ENCODE measurements at places on chromosomes 6 and 20.

GRCh38 chr20:4439461-4439860 lies 282.2 kb upstream of the PRND start:
- DNase-seq: no peak

- DNase-seq: no peak
These were observed 42.0 kb upstream of the TMEM244 start for GRCh38 chr6:129903082-129903481.

- peak; percentile 90 for DNase-seq
These were observed at the start of gene RALY for GRCh38 chr20:33993576-33994221. Gene RALY (plus strand): TSS chr20:33993911. CDS start chr20:34072075, 78,164 bp downstream.

DNA sequence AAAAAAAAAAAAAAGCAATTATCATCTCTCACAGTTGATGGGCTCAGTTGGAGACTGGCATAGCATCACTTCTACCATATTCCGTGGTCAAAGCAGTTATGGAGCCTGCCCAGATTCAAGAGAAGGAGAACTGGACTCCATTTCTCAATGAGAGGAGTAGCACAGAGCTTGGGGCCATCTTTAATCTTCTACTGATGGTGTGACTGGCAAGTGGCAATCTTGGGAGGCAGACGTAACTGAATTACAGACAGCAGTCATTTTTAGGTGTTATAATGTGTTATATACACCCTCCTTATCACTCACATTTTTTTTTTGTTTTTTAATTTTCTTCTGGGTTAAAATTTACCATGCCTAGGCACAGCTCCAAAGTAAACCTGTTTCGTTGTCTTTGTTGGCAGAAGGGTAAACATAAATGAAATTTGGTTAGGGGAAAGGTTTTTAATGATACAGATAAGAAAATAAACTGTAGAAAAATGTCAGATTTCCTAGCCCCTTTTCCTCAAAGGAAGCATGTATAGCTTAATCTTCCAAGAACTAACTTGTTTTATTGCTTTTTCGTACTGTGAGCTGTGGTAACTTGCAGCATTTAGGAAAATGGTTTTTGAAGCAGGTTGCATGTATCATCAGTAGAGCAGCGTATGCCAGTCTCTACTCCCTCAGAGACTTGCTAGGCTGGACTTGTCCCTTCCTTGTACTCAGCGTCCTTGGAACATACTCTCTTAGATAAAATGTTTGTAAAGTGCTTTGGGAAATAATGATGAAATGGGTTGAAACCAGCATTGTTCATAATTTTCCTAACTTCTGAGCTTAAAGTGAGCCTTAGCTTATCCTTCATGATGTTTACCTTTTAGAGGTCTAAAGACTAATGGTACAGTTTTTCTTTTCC lies 25.7 kb downstream of the ZFAND3 start:
- no peak for DNase-seq

DNA sequence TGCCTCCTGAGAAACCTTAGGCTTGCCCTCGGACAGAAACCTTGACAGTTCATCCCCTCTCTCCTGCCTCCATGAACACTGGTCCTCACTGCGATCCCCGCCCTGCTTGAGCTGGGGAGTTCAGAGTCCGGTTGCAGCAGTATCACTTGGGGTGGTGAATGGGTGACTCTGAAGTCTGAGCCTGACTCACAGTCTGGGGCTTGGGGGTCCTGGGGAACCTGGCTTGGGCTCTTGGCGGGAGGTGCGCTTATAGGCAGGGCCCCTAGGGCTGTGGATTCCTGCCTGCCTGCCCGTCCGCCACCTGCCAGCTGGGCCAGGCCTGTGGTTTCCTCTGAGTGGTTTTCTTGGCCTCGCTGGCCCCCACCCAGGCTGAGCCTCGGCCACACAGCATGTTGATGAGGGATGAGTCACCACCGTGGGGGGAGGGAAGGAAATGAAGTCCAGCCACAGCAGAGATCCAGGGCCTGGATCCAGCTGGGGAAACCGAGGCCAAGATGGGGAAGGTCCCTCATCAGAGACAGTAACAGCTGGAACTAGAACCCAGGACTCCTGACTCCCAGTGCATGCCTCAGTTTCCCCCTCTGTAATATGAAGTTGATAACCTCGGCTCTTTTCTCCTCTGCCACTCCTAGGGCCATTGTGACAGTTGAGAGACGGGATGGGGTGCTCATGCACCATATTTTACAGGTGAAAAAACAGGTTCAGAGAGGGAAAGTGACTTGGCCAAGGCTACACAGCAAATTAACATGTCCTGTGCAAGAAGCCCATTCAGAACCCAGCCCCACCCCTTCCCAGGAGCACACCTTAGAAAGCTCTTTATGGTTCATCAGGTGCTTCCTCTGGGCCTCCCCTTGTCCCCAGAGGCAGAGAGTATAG lies 9.2 kb downstream of the FOXS1 start:
- DNase-seq: peak; percentile 10

DNA sequence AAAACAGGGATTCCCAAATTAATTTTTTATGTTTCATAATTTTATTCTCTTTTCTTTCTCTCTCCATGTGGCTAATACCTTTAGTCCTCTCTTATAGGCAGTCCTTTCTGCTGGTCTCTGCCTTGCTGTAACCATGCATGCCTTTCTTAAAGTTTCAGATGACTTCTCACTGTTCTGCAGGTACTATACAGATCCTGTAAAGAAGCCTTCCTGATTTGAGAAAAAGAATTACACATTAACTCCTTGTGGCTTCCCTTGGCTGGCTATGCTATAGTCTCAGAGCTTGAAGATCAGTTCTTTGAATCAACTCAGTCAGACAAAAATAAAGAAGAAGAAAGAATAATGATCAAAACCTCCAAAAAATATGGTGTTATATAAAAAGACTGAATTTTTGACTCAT lies 7.3 kb upstream of the GPR63 start:
- no peak for DNase-seq

- DNase-seq: no peak
These were observed 94.4 kb upstream of the CD93 start for GRCh38 chr20:23180451-23180921.

GRCh38 chr6:100188754-100189153 lies 194.7 kb upstream of the MCHR2 start:
- DNase-seq: no peak

DNA sequence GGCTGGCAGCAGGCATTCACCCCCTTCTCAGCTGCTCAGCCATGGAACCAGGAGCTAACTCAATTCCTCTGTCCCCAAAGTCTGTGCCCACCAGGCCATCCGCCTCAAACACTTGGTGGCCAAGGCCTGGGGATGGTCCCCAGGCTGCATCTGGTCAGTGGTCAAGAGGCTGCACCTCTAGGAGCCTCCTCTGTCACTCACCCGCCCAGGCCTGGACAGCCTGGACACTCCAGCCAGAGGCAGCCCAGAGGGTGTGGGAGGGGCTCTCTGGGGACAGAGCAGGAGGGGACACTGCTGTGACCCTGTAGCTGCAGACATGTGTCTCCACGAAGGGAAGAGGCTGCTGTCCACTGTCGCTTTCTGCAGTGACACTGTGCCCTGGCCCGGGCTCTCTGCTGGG lies 416.6 kb upstream of the SULF2 start:
- DNase-seq: no peak

DNA sequence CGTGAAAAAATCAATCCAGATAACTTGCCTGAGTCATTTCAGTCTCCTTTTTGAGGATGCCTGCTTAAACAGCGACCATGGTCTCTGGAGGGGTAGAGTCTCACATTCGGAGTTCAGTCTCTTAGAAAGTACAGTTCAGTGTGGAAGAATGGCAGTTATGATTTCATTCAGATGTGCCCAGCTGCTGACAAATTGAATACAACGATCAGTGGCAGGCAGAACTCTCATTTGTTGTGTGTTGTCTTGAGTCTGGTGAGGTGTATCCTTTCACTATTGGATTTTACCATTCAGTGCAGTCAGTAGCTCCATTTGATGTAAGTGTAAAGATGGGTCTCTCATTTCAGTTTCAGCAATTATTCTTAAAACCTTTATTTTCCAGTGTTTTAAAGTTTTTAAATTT lies 639 bp upstream of the TULP4 start:
- no peak for DNase-seq

DNA sequence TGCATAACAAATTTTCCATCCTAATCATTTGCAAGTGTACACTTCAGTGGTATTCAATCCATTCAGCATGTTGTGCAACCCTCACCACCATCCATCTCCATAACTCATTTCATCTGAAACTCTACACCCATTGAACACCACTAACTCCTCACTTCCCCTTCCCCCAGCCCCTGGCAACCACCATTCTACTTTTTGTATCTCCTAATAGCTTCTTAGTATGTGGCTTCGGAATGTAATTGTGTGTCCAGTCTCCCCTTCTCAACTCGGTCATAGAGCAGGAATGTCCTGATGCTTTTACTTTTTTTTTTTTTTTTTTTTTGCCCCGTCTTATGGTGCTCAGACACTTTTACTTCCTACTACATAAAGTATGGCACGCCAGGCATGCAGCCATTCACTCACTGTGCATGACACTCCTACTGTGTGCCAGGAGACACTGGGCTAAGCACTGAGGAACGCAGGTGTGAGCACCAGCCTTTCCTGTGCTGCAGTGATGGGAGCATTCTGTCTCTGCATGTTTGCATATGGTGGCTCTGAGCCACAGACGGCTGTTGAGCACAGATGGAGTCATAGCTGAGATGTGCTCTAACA lies 15.3 kb downstream of the HCK start:
- no peak for DNase-seq

DNA sequence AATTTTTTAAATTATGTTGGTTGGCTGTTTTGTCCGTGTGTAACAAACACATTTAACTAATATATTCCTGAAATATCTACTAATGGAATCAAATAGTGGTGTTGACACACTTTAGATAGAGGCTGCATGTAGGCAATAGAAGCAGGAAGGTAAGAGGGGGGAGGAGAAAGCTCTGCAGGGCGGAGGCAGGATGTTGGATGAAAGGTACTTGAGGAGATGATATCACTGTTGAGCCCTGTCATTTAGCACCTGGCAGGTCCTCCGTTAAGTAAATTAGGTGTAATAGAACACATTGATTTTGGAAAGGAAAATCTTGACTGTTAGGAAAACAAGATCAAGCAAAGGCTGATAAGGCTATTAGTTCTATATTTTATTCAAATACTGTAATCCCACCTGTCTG lies 618.7 kb downstream of the PKHD1 start:
- DNase-seq: no peak

- DNase-seq: no peak
These were observed 1.1 kb downstream of the HSF2 start for GRCh38 chr6:122400462-122401089.

- DNase-seq: no peak
These were observed 1.9 kb downstream of the NOL7 start for GRCh38 chr6:13617066-13617465.

- no peak for DNase-seq
These were observed 848.5 kb upstream of the MAN1A1 start for GRCh38 chr6:120198033-120198432.

GRCh38 chr6:99746261-99746895 lies 139.7 kb downstream of the PRDM13 start:
- peak; percentile 9 for DNase-seq

GRCh38 chr6:558089-558488 lies 98.8 kb downstream of the HUS1B start:
- DNase-seq: no peak

DNA sequence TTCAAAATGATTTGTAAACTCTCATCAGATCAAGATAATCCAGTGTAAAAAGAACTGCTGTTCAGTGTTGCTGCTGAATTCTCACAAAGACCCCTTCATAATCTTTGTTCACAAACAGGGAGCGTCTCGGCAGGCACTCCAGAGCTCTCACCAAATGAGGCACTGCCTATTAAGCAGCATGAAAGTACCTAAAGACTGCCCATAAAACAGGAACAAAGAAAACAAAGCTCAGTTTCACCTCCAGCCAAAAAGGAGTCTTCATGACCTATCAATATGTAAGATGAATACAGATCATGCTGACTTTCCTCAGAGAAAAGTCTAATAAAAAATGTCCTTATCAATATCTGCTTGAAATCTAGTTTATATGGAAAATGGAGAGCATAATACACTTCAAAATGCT lies 41.8 kb downstream of the GPR63 start:
- no peak for DNase-seq

DNA sequence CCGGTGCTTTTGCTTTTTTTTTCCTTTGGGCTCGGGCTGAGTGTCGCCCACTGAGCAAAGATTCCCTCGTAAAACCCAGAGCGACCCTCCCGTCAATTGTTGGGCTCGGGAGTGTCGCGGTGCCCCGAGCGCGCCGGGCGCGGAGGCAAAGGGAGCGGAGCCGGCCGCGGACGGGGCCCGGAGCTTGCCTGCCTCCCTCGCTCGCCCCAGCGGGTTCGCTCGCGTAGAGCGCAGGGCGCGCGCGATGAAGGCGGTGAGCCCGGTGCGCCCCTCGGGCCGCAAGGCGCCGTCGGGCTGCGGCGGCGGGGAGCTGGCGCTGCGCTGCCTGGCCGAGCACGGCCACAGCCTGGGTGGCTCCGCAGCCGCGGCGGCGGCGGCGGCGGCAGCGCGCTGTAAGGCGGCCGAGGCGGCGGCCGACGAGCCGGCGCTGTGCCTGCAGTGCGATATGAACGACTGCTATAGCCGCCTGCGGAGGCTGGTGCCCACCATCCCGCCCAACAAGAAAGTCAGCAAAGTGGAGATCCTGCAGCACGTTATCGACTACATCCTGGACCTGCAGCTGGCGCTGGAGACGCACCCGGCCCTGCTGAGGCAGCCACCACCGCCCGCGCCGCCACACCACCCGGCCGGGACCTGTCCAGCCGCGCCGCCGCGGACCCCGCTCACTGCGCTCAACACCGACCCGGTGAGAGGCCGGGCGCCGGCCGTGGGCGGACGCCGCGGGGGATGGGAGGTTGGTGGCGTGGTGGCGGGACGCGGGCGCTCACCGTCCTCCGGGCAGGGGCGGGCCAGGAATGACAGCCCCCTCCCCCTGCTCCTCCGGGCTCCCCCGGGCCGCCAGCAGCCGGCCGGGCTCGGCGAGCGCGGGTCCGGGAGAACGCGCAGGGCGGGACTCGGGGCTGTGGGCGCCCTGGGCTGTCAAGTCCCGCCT lies 606 bp downstream of the ID4 start:
- DNase-seq: no peak

- DNase-seq: no peak
These were observed 54.3 kb downstream of the SLC23A2 start for GRCh38 chr20:4946986-4947385.

GRCh38 chr20:22572491-22572890 lies 11.9 kb downstream of the FOXA2 start:
- DNase-seq: no peak

GRCh38 chr6:3315841-3316240 lies 57.1 kb downstream of the PSMG4 start:
- no peak for DNase-seq

- no peak for DNase-seq
These were observed 108.9 kb upstream of the AHI1 start for GRCh38 chr6:135606392-135606791.

- no peak for DNase-seq
These were observed 1.4 kb upstream of the TIAM2 start for GRCh38 chr6:154993710-154994109.

DNA sequence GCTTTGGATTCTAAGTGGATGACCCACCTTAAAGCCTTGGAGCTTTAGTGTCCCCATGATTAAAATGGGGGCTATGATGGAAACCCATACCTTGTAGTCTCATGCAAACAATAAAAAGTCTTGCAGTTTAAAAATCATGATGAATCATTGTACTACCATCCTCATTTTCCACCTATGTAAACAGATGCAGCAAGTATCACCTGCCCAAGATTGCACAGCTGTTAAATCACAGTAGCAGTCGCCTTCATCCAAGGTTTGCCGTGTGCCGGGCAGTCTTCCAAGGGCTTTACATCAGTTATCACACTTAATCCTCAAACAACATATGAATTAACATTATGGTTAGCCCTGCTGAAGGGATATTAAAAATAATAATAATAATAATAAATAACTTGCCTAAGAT lies 210.3 kb downstream of the FOXA2 start:
- DNase-seq: no peak

GRCh38 chr6:45801471-45802289 lies 214.0 kb downstream of the CLIC5 start:
- DNase-seq: no peak

GRCh38 chr6:47288267-47289090 lies 21.2 kb downstream of the TNFRSF21 start:
- DNase-seq: no peak

Measured in stimulated activated CD8-positive, alpha-beta memory T cell treated with anti-CD3 and anti-CD28 coated beads, Interleukin-12 subunit alpha, Interleukin-12 subunit beta, amount 100 ng/mL, for 1 hour (primary cell).